ENCODE measurements at places on chromosomes 1 and 21.

- no peak for DNase-seq
These were observed 248.7 kb upstream of the CSF3R start for GRCh38 chr1:36731226-36732014.

DNA sequence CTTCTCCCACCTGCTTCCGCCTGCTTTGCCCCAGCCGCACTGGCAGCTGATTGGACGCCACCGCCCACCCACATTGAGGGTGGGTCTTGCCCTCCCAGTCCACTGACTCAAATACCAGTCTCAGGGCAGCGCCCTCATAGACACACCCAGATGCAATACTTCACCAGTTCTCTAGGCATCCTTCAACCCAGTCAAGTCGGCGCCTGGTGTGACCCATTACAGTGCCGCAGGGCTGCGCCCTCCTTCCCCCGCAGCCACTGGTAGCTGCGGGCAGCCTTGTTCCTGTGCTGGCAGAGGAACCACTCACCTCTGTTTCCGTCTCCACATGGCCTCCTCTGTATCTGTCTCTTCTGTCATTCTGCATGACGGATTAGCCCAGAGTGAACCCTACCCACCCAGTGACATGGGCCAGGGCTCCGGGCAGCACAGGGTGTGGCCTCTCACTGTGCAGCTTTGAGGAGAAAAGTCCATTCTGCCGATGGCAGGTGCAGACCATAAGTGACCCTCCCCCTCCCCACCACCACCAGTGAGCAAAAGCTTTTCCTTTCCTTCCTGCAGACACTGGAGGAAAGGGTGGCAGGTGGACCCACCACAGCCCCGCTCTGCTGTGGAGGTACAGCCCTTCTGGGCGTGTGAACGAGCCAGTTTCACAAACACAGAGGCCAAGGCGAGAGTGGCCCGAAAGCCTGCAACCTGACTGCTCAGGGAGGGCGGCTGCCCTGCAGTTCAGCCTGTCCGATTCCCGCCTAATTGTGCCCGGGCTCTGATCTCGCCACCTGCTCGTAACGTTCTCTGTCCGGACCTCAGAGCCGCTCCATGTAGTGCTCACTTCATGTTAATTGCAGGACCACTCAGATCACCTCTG is 57.1 kb downstream of the FAAP20 start:
- DNase-seq = no peak

- no peak for DNase-seq
These were observed 169.9 kb downstream of the BRINP2 start for GRCh38 chr1:177340601-177341067.

DNA sequence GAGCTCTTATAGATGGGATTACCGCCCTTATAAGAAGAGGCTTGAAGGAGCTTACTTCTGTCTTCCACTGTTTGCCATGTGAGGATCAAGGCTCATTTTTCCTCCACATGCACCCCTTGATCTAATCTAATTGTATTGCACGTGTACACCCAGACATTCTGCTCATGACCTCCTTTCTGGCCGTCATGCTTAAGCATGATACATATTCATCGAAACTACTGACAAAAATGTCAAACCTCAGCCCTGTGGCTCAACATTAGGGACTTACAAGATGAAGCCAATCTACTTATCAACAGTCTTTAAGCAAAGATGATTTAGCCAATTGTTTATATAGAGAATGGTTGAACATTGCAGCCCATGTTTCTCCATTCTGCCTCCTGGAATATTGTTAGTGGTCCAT is 127.6 kb downstream of the XCL2 start:
- no peak for DNase-seq

- peak; percentile 96 for DNase-seq
These were observed 167.2 kb downstream of the RUNX1 start for GRCh38 chr21:34881839-34882371.

DNA sequence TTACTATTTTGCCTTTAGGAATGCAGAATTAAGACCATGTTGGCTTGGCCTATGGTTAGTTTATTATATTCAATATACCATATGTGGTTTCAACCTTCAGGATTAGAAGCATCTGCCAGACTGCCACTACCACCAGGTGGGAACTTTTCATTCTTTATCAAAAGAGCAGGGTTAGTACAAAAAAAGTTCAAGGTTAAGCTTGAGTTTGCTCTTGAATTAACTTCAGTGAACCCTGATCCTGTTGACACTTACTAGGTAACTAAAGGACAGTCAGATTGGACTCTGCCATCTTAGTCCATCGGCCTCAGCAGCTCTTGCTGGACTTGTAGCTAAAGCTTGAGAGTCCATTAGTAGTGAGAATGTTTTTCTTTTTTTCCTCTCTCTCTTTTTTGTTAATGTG is 22.1 kb downstream of the CLIC4 start:
- DNase-seq = no peak

DNA sequence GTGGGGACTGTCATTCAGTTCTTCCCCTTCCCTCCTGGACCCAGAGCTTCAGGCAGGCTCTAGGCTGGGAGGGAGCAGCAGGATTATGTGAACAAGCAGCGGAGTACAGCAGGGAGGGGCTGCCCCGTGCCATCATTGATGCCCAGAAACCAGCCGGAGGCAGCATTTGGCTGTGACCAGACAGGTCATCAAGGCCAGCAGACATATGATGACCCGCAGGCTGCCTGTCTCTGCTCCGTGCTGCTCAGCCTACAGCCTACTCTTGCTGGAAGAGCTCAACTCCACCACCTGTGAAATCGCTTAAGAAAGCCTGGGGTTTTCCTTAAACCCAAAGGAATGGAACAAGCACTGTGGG is 4.9 kb downstream of the KLHL21 start:
- DNase-seq = no peak

- no peak for DNase-seq
These were observed 18.9 kb downstream of the CAP1 start for GRCh38 chr1:40059338-40059959.

Measured in RKO (cell line).